Cardiac septum (tissue), 1 donor: ENCODE measurements at places on chromosomes 11 and 22. TPM values are rescaled to one million over a fixed set of nuclear protein-coding genes. Genes with fewer than 3 reads are reported as not detected.

DNA sequence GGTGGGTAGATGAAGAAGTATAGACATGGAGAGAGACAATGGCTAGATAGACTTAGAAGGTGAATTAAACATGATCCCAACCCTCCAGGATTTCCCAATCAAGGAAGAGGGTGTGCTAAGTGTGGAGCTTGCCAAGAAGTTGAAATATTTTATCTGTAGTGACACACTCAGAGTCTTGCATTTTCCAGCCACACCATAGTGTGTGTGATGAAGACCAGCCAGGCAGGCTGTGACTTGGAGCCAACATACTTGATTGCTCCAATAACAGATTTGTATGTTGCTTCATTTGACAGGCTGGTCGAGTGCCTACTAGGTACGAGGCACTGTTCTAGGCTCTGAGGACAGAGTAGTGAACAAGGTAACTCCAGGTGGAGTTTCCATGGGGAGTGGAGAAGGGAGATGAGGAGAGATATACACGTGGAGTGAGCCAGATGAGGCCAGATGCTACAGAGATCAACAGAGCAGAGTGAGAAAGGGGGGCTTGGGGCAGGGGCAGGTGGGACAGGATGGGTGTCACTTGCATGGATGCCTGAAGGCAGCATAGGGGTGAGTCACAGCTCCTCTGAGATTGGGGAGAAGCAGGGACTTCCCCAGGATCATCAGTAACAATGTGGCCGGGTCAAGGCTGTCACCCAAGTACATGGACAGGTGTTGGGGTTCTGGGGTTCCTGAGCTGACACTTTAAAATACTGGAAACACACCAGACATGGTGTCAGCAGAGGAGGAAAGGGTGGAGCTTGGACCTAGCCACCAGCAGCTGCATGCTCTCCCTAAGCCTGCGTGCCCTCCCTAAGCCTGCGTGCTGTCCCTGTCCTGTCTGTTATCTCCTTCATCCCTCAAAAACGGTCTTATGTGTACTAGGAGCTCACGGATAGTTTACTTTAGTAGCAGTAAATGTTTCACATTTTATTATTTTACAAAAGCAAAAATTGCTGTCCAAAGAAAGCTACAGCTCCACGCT is 23.6 kb downstream of the PDGFB start:
- no peak for DNase-seq

- DNase-seq, result no peak
Observed at GRCh38 chr11:126113963-126114362, 51.3 kb upstream of the CDON start.

- no peak for DNase-seq
Observed at GRCh38 chr11:7278314-7278917, 26.7 kb downstream of the SYT9 start.

DNA sequence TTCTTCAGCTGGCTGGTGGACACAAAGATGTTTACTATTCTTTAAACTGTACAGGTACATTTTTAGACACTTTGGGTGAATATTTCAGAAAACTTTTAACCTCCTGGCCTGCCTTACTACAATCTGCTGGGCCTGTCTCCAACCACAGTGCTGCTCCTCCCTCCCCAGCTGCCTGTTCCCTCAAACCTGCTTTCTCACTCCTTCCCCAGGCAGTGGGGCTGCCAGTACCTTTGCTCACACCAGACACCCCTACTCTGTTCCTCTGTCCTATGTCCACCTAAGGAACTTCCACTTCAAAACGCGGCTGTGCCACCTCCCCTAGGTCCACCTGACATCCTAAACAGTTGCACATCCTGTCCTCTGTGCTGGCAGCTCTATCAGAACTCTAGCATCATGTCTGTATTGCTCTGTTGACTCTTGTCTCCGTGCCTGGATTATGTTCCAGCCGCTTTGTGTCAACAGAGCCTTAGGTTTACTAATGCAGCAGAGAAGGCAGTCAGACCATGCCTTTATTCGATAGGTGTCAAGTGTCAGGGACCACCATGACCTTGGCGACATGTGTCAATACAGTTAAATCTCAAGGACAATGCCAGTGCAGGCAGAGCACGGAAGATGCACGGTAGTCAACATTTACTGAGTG is 13.4 kb downstream of the ZP1 start:
- DNase-seq, result no peak

DNA sequence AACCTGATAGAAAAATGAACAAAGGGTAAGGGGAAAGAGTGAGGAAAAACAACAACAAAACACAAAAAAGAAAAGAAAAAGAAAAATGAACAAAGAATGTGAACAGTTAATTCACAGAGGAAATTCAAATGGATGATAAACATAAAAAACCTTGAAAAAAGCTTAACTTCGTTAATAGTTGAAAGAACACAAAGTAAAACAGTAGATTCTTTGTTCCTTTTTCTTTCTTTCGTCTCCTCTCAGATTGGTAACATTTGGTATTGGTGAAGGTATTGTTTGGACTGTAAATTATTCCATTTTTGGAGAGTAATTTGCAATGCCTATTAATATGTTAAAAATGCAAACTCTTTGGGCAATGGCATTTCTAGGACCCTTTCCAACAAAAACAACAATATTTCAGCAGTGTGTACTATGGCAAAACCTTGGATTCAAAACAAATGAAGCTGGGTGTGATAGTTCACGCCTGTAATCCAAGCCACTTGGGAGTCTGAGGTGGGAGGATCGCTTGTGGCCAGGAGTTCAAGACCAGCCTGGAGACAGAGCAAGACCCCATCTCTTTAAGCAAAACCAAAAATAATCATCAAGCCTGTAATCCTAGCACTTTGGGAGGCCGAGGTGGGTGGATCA is 3.3 kb upstream of the BACE1 start:
- no peak for DNase-seq

GRCh38 chr11:133337951-133338418 is 194.3 kb downstream of the OPCML start:
- no peak for DNase-seq

DNA sequence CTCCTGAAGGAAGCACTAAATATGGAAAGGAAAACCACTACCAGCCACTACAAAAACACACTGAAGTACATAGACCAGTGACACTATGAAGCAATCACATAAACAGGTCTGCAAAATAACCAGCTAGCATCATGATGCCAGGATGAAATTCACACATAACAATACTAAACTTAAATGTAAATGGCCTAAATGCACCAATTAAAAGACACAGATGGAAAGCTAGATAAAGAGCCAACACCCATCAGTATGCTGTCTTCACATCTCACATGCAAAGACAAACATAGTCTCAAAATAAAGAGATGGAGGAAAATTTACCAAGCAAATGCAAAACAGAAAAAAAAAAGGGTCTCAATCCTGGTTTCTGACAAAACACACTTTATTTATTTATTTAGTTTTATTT is 171.7 kb downstream of the TTC28 start:
- DNase-seq, result no peak

GRCh38 chr11:8523396-8523795 is 70.6 kb downstream of the STK33 start:
- DNase-seq, result no peak

DNA sequence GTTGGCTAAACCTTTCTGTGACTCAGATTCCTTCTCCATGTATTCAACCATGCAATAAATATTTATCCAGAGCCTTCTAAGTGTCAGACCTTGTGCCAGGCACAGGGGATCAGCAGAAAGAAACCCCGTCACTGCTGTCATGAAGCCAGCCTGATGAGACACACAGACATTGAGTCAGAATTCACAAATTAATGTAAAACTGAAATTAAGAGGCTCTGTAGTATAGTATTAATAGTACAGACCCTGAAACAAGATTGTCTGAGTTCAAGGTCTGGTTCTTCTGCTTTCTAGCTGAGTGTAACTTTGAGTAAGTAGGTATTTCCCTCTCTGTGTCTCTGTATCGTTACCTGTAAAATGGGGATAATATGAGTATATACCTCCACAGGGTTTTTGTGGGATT is 46.9 kb downstream of the ME3 start:
- DNase-seq, result no peak

DNA sequence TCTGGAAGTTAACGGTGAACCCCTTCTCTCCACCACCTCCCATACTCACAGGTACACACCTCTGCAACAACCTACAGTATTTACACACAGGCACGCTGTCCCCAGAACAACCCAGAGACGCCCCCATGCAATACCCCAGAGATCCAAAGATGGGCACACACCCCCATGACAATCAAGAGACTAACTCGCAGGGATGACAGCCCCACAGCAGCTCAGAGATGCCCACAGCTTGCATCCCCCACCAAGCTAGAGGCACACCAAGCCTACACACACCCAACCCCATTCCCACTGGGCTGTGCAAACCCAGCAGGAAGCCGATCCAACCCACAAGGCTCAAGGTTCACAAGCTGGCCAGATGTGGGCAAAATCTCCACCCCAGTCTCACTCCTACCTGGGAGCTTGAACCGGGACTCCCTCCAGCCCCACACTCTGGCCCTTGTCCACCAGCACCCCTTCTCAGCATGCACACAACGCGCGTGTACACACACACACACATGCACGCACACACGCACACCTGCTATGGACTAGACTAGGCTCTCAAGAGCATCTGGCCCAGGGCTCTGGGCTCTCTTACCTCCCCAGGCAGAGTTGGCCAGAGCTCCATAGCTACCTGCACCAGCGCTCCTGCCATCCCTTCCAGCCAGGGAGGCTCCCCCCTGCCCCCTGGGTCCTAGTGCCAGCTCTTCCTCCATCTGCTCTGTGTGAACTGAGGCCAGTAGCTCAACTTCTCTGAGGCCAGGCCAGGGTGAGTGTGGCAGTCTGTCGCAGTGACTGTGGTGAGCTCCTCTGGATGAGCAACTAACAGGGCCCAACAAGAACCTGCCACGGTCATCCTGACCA is 11.5 kb downstream of the STARD10 start:
- DNase-seq, result no peak

DNA sequence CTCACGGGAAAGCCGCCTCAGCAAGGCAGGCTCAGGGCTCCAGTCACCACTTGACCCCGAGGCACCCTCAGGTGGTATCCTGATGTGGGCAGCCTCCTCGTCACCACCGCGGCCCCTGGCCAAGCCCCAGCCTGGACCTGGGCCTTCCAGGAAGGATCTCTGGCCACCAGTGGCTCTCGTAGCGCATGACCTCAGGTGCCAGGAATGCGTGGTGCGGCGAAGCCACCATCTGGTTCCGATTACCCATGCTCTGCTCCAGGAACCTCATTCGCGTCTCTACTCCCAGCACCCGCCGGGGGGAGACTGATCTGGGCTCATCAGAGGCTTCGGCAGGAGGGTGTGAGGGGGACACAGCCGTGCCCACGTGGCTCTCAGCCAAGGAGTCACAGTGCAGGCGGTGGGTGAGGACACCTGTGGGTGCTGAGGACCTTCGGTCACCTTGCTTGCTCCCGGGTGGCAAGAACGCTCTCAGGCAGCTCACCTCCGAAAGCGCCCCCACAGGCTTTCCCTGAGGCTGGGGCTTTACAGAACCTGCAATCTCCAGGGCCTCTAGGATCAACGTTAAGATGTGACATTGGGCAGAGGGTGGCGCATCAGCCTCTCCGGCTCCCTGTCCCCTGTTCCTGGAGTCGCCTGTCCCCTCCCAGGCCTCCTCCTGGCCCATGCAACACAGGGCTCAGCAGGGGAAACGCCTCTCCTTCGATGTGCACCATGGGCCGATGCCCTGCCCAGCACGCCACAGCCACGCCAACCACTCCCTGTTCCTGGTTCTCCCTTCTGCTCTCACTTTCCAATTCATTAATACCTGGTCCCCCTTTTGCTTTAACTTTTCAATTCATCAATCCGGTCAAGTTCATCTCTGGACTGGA is 39.0 kb downstream of the TBX1 start:
- DNase-seq, result no peak

- DNase-seq, result no peak
Observed at GRCh38 chr11:129637983-129638776, 177.5 kb upstream of the TMEM45B start.

DNA sequence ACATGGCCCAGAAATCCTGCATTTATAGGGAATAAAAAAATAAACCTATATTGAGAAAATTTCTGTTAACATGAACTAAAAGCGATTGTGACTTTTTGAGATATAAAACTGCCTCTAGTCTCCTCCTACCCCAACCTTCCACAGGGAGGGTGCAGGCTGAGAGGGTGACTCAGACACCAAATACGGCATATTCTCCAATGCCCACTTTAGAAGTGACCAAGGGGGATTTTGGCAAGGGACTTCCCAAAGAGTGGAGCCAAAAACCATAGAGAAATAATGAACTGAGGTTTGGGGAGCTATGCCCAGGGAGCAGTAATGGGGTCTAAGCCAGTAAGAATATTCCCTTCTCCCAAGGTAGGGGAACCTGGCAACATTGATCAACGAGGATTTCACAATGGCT is 124.9 kb upstream of the ZC3H12C start:
- no peak for DNase-seq

DNA sequence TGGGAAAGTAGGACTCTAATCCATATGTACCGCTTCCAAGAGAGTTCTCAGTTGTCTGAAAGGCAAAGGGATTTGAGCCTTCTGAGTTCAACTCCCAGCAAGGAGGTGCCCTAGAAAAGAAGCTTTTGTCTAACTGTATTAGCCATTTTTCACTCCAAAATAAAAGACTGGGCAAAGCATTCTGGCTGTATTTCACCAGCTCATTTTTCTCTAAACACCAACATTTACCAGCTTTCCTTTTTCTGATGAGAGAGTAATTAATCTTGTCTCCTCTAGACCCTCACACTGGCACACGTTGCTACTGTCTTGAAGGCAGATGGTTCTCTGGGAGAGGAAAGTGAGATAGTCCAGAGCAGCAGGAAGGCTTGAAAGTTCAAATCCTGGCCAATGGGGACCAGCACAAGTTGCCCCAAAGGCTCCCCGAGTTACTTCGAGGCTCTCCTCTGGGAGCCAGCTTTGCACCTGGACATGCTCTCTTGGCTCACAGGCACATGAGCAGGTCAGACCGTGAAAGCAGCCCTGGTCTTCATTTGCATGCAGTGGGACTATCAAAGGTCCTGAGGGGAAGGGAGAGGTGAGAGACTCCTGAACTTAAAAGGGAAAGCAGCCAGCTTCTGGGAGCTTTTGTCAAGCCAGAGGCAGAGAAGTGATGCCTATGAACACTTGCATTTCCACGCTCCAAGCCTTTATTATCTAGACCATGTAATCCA is 100.0 kb downstream of the NTM start:
- DNase-seq, result no peak

FAM83F gene
- 2.3 TPM for total RNA-seq

TTC36 gene
- total RNA-seq, result 0.62 TPM

MS4A2 gene
- total RNA-seq, result 0.67 TPM

SLC25A1 gene
- 22.2 TPM for total RNA-seq

INTS4 gene
- 19.3 TPM for total RNA-seq

SEC14L3 gene
- not detected for total RNA-seq

MAJIN gene
- not detected for total RNA-seq
